ENCODE measurements at places on chromosomes 4 and X. TPM values are rescaled to one million over a fixed set of nuclear protein-coding genes. Genes with fewer than 3 reads are reported as not detected.

GRCh38 chr4:3666263-3666662 is 99.9 kb upstream of the ADRA2C start:
- DNase-seq, result no peak

DNA sequence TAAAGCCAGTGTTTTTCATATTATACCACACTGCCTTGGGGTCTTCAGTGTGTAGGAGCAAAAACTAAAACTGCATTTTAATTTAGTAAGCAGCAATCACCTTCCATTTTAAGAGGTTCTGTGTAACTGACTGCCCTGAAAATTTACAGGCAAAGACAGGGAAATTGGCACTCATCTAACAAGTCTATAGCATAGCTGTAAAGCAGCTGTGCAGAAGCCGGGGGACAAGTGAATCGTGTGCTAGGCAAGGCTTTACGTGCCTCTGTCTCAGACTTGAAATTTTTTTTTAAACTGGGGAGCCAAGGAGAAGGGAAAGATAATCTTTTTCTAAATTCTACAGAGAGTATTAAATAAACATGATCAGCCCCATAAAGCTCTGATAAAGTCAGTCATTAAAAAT is 39.7 kb downstream of the TSPAN5 start:
- DNase-seq, result no peak

- no peak for DNase-seq
These were observed 1.6 kb upstream of the LRAT start for GRCh38 chr4:154741922-154742850.

DNA sequence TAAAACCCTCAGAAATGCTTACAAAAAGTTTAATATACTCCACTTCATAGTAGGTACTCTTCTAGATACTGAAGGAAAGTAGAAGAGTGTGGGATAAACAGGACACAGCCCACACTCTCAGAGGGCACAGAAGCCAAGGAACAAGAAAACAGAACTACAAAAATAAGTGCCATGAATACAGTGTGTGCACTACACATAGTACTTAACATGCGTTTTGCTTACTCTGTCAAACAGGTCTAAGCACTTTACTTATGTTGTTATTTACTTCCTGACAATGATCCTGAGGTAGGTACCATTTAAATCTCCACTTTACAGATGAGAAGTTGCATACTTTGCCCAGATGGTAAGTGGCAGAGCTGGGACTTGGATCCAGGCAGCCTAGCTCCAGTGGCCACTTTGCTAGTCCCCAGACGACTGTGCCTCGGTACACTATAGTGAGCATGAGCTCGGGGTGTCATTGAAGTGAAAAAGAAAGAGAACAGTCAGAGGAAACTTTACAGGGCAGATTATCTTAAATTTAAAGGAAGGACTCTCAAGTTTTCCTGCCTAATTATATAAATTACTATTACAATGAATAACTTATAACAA is 120.3 kb downstream of the BANK1 start:
- DNase-seq, result no peak

- DNase-seq, result no peak
These were observed 101.5 kb upstream of the UGT8 start for GRCh38 chr4:114497116-114497515.

DNA sequence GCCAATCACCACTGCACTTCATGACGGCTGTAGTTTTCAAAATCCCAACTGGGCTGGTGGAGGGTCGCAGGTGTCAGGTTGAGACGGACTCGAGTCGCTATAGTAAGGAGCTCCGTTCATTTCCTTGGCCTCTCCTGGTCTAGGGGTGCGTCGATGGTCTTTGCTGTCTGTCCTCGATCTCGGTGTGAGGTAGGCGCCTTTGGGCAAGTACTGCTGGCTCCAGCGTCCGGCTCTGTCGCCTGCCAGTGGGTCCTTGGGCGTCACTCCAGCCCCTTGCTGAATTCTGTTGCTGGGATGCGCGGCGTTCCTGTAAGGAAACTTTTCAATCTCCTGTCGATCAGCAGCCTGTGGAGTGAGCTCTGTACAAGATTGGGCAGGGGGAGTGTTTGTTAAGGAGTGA is 76.7 kb downstream of the CCNB3 start:
- no peak for DNase-seq

GRCh38 chr4:32102896-32103295 is 1382.7 kb downstream of the PCDH7 start:
- DNase-seq, result no peak

GRCh38 chrX:13463608-13464007 is 105.8 kb upstream of the EGFL6 start:
- peak; percentile 91 for DNase-seq

GRCh38 chrX:11081511-11081910 is 29.6 kb upstream of the HCCS start:
- no peak for DNase-seq

DNA sequence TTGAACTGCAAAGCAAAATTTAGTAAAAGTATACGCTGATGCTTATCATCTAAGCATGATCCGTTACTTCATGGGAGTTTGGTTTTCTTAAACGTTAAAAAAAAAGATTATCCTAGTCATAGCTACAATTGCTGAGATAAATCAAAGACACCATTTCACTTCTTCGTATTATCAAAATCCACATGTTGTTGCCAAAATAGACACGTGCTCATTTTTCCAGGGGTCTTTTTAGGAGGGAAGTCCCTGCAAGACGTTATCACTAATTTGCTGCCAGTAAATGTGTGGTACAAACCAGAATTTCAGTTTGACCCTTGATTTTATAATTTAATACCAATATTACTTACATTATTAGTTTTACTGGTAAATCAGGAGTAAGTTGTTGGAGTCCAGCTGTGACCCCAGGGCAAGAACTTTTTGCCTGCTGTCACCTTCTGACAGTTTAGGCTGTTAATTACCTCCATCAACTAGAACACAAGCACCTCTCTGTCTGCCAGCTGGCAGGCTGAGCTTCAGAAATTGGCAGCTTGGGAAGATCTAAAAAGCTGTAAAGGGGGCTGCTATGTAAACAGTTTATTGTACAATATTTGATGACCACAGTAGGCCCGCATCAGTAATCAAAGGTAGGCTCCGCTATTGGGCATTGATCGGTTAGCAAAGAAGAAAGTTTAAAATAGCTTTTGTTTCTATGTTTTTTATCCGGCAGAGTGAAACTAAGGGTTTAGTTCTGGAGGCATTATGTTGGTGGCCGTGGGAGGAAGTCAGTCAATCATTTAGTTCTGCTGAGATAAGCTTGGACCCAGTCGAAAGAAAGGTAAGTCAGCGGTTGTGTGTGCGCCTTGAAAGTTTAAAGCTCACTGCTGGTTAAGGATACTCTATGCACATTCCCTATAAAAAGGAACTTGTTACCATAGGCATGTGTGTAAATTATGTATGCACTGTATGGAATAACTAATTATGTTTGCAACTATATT is 196.4 kb downstream of the FBXO8 start:
- DNase-seq, result no peak

DNA sequence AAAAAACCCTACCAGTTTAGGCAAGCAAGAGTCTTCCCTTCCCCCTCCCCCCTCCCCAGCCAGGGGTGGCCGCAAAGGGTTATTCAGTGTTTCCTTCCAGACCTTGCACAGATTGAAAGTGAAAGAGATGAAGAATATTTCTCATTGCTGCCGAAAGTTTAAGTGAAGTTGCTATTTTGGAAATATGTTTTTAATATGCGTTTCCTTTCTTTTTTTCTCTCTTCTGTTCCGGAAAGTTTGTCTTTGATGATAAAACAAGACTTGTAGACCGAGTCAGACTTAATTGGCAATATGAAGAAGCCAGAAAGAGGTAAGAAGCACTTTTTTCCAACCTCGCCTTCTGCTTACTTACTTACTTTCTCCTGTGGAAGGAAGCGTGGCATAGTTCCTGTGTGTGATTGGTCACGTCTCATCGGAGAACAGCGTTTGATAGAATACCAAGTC is 58.5 kb upstream of the CLCN4 start:
- DNase-seq, result no peak

- DNase-seq, result no peak
These were observed 2.9 kb downstream of the UGT8 start for GRCh38 chr4:114601304-114602052.

DNA sequence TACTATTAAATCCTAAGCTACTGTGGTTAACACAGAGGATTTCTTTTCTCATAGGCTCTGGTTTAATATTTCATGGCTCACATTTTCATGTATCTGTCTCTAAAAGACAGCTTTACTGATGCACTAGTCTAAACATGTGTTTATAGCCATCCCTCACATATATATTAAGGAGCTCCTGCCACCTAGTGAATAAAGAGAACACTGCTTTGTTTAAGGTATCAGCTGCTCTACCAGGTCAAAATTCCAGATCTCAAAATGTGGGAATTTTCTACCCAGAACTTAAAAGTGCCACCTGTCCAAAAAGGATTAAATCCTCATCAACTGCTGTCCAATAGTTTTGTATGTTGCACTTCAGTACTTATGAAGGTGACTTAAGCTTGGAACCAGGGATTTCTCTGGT is 188.5 kb upstream of the TEX13C start:
- peak; percentile 18 for DNase-seq

GRCh38 chr4:174658246-174658645 is 136.0 kb upstream of the HPGD start:
- DNase-seq, result no peak

DNA sequence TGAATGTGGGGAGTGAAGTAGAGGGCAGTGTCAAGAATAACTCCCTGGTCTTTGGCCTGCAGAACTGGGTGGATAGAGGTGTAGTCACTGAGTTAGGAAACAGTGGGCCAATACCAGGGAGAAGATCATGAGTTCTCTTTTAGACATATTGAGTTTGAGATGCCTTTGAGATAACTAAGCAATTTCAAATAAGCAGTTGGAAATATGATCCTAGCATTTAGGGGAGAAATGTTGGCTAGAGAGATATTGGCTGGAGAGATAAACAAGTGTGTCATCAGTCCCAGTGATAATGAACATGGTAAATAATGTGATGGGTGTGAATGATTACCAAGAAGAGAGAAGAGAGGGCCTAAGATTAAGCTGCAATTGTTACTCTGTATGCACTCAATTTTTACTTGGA is 95.3 kb upstream of the HPRT1 start:
- DNase-seq, result no peak

DNA sequence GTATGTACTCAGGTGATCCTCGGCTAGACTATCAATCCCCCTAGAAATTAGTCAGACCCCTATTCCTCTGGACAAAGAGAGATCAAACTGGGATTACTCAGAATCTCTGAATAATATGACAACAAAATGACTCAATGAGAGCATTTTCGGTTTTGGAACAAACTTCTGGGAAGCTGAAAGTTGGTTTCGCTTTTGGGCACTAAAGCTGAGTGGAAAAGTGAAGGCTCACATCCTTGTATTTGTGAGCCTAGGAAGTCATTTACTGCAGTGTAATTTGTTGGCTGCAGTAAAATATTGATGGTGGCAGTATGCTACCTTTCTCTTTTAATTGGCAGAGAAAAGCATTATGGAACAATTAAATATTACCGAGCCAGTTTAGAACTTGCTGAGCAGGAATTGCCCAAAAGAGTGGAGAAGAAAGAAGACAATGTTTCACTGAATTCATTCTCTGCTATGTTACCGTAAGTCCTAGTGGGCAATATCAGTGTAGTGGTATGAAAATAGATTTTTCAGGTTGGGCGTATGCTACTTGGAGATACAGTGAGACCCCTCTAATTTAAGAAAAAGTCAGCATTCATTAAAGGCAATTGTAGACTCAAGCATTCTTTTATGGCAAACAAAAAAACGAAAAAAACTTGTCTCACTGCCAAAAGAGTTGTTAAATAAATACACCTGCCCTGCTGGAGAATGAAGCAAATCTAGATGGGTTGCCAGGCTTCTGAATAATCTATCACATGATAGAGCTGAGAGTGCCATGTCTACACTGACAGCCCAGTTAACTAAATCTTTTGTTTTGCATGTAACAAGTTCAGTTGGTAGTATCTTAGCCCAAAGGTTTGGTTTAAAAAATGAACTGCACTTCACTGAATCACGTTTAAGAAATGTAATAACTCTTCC is 69.6 kb downstream of the AGTR2 start:
- peak; percentile 52 for DNase-seq

DNA sequence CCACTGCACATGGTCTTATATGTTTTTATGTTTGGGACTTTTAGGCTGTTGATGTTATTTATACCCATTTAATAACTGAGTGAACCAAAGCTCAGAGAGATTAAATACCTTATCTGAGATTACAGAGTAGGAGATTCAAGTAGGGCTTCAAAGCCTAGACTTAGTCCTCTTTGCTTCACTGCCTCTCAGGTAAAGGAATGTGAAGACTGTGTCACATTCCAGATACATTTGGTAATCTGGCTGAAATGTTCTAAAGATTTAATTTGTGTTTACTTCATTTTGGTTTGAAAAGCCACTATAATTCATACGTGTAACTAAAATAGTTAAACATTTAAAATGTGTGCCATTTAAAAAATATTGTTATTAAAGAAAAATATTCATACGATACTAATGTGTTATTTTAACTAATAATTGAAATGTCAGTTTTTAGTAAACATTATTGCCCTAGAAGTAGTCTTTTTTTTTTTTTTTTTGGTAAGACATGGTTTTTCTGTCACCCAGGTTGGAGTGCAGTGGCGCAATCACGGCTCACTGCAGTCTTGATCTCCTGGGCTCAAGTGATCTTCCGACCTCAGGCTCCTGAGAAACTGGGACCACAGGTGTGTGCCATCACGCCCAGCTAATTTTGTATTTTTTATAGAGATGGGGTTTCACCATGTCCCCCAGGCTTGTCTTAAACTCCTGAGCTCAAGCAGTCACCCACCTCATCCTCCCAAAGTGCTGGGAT is 54.3 kb downstream of the WWC2 start:
- no peak for DNase-seq

- peak; percentile 73 for DNase-seq
These were observed 63.4 kb downstream of the NFKB1 start for GRCh38 chr4:102564399-102565059.

DNA sequence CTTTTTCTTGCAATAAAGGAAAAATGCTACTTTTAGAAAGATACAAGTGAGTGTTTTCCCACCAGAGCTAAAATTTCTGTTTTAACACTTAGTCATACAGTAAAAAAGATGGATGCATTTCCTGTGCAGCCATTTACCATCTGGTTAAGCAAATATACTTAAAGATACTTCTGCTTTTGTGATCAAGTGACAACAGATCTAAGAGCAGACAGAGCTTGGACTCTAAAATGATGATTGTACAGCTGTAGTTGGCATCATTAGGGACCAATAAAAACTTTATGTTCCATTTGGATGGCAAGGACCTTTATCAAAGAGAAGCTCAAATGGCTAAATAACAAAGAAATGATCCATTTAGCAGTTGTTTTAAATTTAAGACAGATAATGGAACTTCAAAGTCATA is 270.8 kb downstream of the FSTL5 start:
- DNase-seq, result no peak

MGAT4D gene
- total RNA-seq, result not detected

ALAS2 gene
- total RNA-seq, result not detected

POLN gene
- total RNA-seq, result 2.9 TPM

IL2RG gene
- total RNA-seq, result not detected

SOWAHB gene
- not detected for total RNA-seq

TLR8 gene
- total RNA-seq, result not detected

FAM184B gene
- not detected for total RNA-seq

HELT gene
- not detected for total RNA-seq

OCIAD2 gene
- total RNA-seq, result 261 TPM

ARAP2 gene
- total RNA-seq, result 2.8 TPM

FAM236B gene
- total RNA-seq, result not detected

MMRN1 gene
- not detected for total RNA-seq

Measured in HT1080 (cell line).